GM12892 (cell line): ENCODE measurements at places on chromosomes 12 and 14.

GRCh38 chr12:131383291-131383690 lies 327.6 kb upstream of the SFSWAP start:
- no peak for DNase-seq

- DNase-seq: no peak
Observed at GRCh38 chr14:74349757-74350156, 1.5 kb downstream of the VRTN start.

- no peak for DNase-seq
Observed at GRCh38 chr14:101603096-101603495, 41.8 kb downstream of the DIO3 start.

DNA sequence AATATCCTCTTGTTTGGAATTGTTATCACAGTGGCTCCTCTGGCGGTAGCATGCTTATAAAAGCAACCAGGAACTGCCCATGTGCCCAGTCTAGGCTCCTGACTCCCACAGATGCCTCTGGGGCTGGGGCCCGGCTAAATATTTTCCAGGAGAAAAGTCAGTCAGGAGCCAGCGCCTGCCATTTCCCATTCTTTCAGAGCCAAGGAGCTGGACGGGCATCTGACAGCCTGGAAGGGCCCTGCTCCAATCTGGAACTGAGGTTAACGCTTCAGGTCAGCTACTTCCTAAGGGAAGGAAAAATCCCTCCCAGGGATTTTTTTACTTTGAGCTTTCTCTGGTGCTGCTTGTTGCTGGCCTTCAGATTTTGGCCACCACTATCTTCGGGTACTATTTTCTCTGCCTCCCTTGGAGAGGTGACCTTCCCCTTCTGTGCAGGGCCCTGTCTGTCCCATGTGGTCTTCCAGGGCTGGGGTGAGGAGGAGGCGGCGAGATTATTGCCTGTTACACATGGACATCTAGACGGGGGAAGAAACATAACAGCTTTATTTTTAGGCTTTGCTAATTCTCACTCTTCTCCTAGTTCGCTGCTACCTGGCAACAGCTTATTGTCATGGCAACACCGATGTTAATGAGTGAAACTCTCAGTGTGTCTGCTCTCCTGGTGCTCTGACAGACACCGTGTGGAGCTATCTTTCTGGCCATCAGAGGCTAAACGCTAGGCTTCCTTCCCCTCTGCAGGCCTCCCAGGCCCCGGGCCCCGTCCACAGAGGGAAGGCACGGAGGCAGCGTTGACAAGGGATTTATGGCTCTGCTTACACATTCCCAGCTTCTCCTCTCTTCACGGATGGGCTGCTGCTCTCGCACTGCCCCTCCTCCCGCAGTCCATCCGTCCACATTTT lies 160.4 kb downstream of the CACNA1C start:
- no peak for DNase-seq

GRCh38 chr14:61281186-61281947 lies at the start of gene TMEM30B:
Gene TMEM30B (minus strand): TSS chr14:61281338. CDS start chr14:61281147, 191 bp downstream.
- DNase-seq: no peak

- peak; percentile 5 for DNase-seq
Observed at GRCh38 chr12:24798335-24798734, 150.6 kb downstream of the BCAT1 start.

DNA sequence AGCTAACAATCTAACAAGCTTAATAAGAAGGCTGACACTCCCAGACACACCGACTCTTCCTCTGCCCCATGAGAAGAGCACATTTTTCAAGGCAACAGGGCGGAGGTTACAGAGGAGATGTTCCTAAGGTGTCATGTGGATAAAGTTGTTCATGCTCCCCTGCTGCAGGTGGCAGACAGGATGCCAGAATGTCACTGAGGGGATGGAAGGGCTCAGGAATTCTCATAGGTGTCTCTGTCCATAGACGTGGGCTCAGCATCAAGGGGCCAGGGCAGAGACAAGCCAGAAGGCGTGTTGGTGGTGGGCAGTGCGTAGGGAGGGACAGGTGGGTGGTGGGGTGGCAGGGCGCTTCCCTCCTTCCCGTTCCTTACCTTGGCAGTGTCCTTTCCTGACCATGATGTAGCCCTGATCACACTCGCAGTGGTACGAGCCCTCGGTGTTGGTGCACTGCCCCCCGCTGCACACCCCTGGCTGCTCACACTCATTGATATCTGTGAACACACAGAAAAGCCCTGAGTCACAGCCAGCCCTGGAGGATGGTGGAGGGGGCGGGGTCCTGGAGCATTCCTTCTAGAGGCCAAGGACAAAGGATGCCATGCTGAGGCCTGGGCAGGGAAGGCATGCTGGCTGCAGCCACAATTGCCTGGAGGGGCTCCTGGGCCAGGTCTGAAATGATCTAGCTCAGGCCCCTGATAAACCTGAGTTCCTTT lies 23.0 kb downstream of the ISCA2 start:
- no peak for DNase-seq

- no peak for DNase-seq
Observed at GRCh38 chr12:11500861-11501230, 105.5 kb upstream of the PRB2 start.

DNA sequence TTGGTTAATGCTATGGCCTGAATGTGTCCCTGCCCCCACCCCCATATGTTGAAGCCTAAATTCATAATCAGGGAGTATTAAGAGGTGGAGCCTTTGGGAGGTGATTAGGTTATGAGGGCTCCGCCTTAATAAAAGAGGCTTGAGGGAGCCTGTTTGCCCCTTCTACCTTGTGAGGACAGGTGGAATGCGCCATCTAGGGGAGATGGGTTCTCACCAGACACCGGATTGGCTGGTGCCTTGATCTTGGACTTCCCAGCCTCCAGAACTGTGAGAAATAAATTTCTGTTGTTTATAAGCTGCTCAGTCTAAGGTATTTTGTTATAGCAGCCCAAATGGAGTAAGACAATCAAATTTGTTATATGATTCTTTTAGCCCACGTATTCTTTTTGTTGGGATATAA lies 148.3 kb downstream of the PTCSC3 start:
- no peak for DNase-seq

- DNase-seq: no peak
Observed at GRCh38 chr12:93167331-93167730, 210.4 kb upstream of the NUDT4 start.

GRCh38 chr12:88570103-88570502 lies 10.2 kb downstream of the KITLG start:
- no peak for DNase-seq

- DNase-seq: no peak
Observed at GRCh38 chr12:25817166-25817565, 141.3 kb upstream of the RASSF8 start.

- DNase-seq: no peak
Observed at GRCh38 chr12:89893972-89894706, 185.5 kb upstream of the ATP2B1 start.

DNA sequence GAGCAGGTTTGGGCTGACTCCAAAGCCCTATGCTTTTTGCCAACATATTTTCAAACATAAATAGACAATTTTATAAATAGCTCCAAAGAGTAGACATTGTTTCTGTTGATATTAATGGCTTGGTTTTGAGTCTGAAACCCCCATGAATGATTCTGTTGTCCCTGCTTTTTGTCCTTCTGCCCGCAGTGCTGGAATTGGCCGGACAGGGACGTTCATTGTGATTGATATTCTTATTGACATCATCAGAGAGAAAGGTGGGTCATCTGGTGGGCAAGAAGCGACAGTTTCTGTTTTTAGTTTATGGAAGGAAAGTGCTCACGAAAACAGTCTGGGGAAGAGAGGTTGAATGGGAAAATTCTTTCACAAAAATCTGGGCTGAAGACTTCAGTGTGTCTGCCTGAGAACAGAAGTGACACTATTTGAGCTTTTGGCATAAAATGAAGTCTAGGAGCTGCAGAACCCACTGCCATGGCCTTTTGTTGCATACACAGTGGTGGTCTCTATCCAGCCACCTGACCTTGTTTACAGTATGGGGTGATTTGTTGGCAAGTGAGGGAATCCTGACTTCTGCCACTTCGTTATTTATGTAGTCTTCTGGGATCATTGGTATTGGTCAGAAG lies 69.6 kb downstream of the PTPN11 start:
- DNase-seq: no peak

- DNase-seq: no peak
Observed at GRCh38 chr12:89895101-89895500, 186.5 kb upstream of the ATP2B1 start.

DNA sequence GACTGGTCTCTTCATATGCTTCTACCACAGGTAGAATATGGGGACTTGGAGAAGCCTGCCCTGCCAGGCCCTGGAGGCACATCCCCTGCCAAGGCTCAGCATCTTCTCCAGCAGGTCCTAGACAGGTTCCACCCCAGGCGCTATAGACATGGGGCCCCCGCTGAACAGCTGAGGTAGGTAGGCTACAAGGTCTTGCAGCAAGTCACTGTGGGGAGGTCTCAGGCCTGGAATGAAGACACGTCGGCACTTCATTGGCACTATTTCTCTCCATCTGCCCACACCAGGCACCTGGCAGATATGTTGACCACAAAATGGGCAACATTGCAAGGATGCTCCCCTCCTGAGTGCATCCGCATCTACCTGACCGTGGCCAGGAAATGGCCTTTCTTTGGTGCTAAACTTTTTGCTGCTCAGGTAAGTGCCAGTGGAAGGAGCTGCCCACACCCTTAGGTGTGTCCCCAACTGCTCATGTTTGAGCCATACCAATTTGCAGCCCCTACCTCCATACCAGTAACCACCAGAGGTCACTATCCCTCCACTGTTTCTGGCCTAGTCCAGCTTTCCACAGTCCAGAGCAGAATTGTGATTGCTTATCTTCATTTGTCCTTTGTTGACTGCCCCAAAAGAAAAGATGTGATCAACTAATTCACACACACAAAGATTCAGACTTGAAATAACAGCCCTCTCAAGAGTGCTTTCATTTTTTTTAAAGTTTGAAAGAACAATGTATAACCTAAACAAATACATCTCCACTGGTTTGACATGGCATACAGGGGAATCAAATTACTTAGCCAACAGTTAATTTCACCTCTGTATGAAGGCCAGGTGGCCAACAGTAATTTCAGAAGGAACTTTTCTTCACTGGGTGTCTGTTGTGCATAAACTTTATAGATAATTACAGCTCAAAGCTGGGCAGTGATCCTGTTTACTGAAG lies 16.1 kb downstream of the PIGH start:
- no peak for DNase-seq

- DNase-seq: no peak
Observed at GRCh38 chr14:56918849-56919574, 108.7 kb upstream of the OTX2 start.

DNA sequence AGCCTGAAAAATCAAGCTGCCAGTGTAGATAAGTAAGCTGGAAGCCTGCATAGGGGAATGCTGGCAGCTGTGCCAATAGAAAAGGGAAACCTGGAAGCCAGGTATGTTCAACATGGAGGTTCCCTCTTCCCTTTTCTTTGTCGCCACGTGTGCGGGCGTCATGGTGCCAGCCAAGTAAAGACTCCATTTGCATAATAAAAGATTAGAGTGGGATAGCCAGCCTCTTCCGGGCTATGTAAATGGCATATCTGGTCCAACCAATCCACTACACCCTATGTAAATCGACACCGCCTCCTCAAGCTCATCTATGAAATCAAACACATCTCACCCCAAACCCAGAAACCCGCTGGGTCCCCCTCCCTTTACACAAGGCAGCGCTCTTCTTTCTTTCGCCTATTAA lies 5.6 kb upstream of the ADGRD1 start:
- DNase-seq: no peak

GRCh38 chr12:91677556-91677955 lies 468.1 kb downstream of the BTG1 start:
- no peak for DNase-seq
